Stimulated activated CD8-positive, alpha-beta memory T cell treated with anti-CD3 and anti-CD28 coated beads, Interleukin-4, amount 100 ng/mL, for 1 hour (primary cell): ENCODE measurements at places on chromosomes 16 and 17.

DNA sequence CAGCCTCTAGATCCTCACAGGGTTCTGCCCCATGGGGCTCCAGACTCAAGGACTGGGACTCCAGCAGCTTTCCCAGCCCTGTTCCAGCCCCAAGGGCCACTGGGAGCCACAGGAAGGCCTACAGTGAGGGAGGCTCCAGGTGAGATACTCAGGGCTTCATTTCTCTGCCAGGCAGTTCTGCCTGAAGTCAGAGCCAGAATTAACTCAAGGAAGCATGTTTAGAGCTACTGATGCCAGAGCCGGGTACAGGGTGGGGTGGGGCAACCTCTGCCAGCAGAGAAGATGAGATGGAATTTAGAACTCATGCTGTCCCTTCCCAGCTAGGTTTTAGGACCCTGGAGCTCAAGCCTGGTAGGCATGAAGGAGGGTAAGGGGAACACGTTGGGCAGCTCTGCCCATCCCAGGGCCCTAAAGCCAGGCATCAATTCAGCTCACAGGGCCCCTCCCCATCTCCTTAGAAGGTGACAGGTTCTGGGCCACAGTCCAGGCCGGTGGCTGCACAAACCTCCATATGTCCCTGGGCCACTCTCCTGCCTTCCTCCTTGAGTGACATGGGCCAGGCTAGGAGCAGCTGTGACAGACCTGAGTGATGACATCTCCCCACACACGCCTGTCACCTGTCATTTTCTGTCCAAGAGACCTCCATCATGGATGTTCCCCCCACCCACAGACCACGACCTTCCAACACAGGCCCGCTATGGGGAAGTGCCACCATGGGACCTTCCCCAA lies 24.5 kb upstream of the SPPL2C start:
- no peak for DNase-seq

- no peak for DNase-seq
Measured at GRCh38 chr17:76644995-76645394, 1.4 kb upstream of the ST6GALNAC1 start.

DNA sequence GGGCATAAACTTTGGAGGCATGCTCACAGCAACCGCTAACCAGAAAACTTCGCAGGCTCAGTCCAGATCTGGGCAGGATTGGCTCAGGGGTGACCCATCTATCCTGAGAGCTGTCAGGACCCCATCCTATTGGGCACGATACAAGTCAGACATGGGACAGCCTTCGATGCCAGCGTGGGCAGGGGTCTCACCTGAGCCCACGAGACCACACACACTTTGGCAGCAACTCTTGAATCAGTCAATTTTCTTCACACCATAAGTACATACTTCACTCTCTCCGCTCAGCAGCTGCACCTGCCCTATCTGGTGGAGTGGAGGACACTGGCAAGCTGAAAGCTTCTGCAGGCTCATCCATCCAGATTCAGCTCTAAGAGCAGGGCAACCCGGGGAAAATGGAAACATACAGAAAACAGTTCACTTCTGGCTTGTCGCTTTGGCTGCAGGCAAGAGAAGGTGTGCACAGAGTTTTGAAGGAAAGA lies 48.3 kb downstream of the ZFHX3 start:
- no peak for DNase-seq

DNA sequence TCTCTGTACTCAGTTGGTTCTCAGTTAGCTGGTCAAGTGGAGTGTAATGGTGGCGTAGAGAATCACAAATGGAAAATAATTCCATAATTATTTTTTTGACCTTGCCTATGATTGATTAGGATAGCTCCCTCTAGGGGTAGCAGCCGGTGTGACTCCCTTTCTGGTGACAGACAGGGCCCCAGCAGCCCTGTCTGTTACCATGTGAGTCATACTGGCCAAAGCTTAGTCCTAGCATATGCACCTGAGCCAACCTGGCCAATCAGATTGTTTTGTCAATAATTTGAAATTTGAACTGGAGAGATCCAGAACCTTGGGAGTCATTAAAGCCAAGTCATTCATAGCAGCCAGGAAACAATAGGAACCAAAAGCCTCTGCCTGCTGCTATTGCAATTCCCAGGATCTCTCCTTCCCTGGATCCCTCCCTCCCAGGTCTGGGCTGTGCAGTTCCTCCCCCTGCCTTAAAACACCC lies 5.6 kb downstream of the PNPO start:
- DNase-seq, result peak; percentile 33
